Stimulated activated CD4-positive, alpha-beta T cell treated with anti-CD3 and anti-CD28 coated beads, Interleukin-4, amount 100 ng/mL, for 4 hours (primary cell): ENCODE measurements at places on chromosomes 12 and 14.

DNA sequence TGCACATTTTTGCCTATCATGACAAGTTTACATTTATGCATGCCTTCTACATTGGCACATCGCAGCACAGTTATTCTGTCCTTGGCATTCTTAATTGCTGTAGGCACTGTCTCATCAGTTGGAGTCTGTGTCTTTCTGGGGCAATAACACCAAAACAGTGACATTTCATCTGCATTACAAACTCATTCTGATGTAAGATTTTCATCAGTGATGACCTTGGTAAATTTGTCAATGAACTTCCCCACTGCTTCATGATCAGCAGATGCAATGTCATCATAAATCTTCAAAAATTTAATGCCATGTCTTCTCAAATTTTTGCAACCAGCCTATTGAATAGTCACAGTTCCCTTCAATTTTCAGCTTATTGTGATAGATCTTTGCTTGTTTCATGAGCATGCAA lies 85.5 kb downstream of the CAPZA3 start:
- no peak for DNase-seq

- no peak for DNase-seq
Observed at GRCh38 chr14:58138031-58138713, 13.8 kb downstream of the ARMH4 start.

DNA sequence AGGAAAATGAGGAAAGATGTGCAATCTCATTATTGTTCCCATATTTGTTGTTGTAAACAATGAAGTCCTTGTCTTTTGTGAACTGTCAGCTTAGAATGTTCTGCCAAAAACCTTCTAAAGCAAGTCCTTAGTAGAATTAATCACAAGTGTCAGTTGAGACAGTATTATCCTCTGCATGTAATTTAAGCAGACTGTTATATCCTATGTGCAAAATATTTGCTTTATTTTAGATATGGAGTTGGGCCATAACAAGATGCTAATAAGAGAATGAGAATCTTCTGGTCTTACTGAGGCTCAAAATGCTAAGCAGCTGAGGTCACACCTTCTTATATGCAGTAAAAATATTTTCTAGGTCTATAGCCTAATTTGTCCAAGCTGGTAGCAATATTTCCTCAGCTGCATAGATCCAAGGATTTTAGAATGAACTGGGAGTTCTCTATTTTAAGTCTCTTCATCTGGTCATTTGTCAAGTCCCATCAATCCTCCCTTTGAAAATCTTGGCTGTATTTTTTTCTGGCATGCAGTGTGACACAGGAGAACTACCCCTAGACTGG lies 222.3 kb upstream of the NAV3 start:
- DNase-seq: no peak

GRCh38 chr12:52603314-52603713 lies 2.1 kb upstream of the KRT72 start:
- DNase-seq: no peak

GRCh38 chr14:95521001-95521400 lies 4.6 kb upstream of the SYNE3 start:
- no peak for DNase-seq

- no peak for DNase-seq
Observed at GRCh38 chr12:52690351-52691075, 10.3 kb upstream of the KRT1 start.

- DNase-seq: no peak
Observed at GRCh38 chr12:69648476-69648875, 37.8 kb upstream of the LRRC10 start.

DNA sequence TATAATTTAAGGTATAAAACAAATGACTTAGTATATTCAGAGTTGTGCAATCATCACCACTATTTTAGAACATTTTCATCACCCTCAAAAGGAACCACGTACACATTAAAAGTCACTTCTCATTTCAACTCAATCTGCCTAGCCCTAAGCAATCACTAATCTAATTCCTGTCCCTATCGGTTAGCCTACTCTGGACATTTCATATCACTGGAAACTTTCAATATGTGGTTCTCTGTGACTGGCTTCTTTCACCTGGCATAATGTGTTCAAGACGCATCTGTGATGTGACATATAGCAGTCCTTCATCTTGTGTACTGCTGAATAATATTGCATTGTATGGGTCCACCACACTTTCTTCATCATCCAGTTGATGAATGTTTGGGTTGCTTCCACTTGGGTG lies 15.4 kb upstream of the PIWIL1 start:
- no peak for DNase-seq

- DNase-seq: no peak
Observed at GRCh38 chr12:1632702-1633101, 3.7 kb downstream of the WNT5B start.

DNA sequence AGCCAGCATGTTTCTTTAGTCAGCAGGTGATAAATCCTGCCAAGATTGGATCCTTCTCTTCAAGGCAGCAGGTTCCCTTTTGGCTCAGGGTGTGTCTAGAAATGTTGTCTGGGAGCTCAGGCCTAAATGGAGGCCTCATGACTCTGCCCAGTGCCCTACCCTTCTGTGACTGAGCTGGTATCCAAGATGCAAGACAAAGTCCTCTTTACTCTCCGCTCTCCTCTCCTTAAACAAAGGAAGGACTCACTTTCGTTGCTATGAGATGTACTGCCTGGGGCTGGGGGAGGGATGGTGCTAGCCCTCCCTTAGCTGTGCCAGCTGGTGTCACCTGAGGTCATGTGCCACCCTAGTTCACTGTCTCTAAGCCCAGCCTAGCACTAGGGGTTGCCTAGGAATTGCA lies 13.8 kb upstream of the TMPRSS12 start:
- no peak for DNase-seq

GRCh38 chr14:46058964-46059563 lies 592.5 kb downstream of the RPL10L start:
- no peak for DNase-seq

GRCh38 chr14:101953151-101953550 lies 11.2 kb upstream of the DYNC1H1 start:
- no peak for DNase-seq

DNA sequence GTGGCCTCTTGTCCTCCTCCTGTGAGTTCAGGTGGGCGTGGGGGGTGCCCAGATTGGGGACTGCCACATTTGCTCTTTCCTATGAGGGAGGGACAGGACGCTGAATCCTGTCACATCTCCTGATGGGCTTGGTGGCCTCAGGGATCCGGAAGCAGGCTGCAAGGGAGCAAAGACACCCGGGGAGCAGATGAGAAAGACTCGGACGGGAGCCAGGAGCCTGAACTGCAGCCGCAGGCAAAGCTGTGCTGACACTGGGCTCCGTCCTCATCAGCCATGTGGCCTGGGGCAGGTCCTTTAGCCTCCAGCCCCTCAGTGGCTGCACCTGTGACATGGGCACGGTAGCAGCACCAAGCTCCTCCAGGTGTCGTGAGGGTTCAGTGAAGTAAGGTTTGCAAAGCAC lies 40.8 kb upstream of the RFLNA start:
- no peak for DNase-seq

- no peak for DNase-seq
Observed at GRCh38 chr12:128853600-128854197, 421 bp downstream of the GLT1D1 start.

GRCh38 chr12:105987685-105988035 lies 151.1 kb downstream of the NUAK1 start:
- DNase-seq: no peak

DNA sequence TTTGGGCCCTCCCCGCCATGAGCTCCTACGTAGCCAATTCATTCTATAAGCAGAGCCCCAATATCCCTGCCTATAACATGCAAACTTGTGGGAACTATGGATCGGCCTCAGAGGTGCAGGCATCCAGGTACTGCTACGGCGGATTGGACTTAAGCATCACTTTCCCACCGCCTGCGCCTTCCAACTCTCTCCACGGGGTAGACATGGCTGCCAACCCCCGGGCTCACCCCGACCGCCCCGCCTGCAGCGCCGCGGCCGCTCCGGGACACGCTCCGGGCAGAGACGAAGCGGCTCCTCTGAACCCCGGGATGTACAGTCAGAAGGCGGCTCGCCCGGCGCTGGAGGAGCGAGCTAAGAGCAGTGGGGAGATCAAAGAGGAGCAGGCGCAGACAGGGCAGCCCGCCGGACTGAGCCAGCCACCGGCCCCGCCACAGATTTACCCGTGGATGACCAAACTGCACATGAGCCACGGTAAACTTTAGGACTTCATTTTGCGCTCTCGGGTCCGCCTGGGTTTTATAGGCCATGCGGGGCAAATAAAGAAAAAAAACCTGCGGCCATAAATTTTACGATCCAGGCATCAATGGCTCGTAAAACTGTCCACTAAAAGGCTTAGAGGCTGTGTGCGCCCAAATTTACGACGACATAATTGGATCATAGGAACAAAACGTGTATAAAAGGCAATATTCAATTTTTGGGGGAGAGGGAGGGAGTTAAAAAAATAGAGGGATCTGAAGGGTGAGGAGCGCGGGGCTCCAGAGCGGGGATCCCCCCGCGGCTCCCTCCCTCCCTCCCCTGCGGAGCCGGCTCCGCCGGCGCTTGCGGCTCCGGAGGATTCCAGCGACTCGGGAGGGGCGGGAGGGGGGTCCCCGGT lies 493 bp downstream of the HOXC5 start:
- no peak for DNase-seq

DNA sequence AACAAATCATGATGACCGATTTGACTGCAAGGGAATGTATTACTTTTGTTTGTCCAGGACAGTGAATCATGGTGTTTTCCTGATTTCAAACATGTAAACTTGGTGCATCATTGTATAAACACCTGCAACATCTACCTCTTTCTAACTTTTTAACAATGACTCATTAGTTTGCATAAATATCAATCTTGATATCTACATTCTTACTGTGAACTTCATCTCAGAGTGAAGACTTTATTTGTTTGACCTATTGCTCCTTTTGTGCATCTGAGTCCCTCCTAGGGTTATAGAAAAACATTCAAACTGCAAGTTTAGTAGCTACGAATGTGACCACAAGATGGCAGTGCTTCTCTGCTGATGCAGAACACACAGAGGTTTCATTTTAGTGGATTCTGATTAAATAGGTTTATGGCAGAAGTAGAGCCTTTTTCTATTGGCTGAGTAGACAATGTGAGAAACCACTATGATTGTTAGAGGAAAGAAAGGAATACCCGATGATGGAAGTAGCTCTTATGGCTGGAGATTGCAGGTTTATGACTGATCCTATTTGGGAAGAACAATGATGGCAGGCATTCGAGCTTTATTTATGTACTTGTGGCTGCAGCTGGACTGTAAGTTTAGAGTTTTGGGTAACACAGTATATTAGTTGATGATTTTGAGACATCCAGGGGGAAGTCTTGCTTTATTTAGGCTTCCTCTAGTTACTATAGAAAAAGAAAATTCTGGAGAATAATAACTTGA lies 244.2 kb upstream of the OR4E1 start:
- peak; percentile 28 for DNase-seq
